ENCODE measurements at places on chromosomes 1 and 21.
A peak's percentile ranks its signal among the peaks of the same experiment; 100 is the strongest.

DNA sequence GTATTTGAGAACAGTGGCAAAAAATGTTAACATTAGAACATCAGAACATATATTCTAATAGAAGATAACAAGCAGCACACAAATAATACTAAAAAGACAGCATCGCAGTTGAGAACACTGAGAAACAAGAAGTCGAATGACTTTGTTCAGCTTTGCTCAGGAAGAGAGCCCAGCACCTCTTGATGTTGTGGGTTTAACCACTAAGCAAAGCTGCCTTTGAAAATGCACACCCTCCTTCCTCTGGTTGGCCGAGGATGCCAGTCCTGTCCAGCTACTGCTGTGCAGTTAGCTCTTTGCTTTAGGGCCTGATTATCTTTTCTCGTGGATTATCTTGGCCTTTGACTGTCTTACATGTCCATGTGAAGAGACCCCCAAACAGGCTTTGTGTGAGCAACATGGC lies 60.5 kb downstream of the SPATA46 start:
- no peak for DNase-seq

DNA sequence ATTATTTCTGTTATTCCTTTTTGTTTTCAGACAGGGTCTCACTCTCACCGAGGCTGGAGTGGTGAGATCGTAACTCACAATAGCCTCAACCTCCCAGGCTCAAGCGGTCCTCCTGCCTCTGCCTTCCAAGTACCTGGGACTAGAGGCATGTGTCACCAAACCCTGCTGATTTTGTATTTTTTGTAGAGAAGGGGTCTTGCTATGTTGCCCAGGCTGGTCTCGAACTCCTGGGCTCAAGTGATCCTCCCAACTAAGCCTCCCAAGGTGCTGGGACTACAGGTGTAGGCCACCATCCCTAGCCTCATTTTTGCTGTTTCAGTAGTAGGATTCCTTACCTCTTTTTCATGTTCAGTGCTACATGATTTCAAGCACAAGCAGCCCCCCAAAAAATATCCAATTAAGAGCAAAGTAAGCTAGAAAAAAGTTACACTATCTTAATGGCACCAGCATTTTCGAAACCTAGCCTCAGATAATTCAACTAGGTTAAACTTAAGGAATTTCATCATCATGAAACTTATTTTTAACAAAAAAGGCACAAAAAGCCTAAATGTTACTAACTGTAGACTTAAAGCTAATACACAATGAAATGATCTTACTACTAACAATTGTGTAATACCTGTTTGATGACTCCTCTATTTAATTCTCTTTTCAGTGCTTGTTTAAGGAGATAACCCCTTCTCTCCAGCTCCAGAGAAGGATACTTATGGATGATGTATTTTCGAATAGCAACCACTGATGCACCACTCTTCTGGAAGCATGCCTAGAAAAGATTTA lies 16.6 kb downstream of the HP1BP3 start:
- DNase-seq, result no peak

DNA sequence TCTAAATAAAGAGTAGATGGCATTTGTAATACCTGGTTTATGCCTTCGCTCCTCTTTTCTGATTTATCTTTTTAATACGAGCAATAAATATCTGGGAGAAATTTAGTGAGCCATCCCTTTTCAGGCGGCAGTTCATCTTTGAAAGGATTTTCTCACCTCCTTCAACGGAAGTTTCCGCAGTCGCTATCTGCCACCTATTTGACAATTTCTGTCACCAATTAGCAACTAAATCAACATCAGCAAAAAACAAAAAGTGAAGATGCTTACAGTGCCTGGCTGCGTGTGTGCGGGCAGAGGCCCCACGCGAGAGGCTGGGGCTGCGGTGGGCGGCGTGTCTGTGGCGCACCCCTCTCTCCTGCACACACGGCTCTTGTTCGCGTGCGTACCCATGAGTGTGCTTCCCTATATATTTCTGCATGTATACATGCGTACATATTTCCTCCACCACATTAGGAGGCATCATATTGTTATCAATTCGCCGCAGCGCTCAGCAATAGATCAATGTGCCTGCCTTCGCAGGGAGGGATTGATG lies 117.3 kb upstream of the BARHL2 start:
- no peak for DNase-seq

GRCh38 chr1:164841702-164842465 lies 282.9 kb downstream of the PBX1 start:
- DNase-seq, result no peak

DNA sequence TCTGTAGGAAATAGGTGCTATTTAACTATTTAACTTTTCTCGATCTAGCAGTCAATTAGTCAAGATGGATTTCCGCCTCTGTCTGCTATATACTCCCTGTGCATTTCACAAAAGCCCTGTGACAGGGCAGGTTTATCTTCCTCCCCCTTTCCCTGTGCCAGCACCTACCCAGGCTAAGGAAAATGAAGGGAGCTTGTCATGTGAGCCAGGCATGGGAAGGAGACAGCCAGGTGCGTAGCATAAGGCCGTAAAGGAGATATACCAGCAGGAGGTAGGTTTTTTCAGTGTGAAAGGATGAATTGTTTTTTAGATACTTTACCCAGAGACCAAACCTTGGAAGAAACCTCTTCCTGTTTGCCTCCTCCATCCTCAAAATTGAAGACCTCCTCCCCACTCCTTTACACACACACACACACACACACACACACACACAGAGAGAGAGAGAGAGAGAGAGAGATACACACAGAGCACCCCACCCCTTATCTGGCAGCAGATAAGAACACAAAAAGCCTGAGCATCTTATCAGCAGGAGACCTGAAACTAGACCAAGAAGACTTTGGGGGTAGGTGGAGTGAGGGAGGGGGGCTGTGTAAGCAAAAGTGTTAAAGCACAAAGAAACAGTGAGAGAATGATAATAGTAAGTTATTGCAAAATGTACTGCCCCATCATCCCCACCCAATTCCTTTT lies 12.0 kb upstream of the TARBP1 start:
- DNase-seq, result no peak

DNA sequence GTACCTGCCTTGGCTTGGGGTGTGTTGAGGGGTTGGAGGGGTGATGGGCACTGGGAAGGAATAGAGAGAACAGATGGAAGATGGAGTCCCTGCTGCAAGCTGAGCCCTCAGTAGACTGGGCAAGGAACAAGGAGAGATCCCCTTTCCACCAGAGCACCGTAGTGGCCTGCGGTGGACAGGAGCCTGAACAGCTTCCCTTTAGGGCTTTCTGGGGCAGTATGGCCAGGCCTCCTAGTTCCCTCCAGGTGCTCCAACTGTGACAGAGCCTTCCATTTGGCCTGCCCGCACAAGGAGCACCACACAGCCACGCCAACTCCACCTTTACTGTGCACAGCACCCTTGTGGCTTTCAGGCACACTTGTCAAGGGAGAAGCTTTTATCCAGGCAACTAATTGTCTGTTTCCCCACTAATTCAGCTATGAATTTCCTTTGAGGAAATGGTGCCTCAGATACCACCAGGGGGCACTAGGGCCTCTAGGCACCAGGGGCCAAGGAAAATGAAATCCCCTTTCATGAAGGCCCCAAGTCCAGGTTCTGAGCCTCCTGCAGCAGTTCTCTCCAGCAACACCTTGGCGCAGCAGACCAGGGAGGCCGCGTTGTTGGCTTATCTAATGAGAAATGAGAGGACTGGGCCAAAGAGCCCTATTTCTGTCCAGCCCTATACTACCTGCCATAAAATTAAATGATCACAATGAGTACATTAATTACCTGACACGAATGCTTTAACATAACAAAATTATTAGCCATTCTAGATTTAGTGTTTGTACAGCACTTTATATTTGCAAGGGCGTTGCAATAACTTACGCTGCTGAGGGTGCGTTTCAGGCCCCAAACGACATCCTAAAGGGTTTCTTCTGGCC lies 23.1 kb upstream of the ERI3 start:
- DNase-seq, result no peak

- no peak for DNase-seq
Observed at GRCh38 chr1:18123467-18123992, 15.9 kb downstream of the IGSF21 start.

- DNase-seq, result peak; percentile 51
Observed at GRCh38 chr1:234842726-234843641, 233.0 kb upstream of the IRF2BP2 start.

GRCh38 chr1:225449261-225449660 lies 21.4 kb upstream of the LBR start:
- DNase-seq, result no peak

- DNase-seq, result no peak
Observed at GRCh38 chr1:157925419-157926166, 67.9 kb upstream of the KIRREL1 start.

- no peak for DNase-seq
Observed at GRCh38 chr1:99305626-99306025, 41.3 kb downstream of the PLPPR4 start.

- no peak for DNase-seq
Observed at GRCh38 chr1:232886271-232886670, 64.1 kb upstream of the NTPCR start.

DNA sequence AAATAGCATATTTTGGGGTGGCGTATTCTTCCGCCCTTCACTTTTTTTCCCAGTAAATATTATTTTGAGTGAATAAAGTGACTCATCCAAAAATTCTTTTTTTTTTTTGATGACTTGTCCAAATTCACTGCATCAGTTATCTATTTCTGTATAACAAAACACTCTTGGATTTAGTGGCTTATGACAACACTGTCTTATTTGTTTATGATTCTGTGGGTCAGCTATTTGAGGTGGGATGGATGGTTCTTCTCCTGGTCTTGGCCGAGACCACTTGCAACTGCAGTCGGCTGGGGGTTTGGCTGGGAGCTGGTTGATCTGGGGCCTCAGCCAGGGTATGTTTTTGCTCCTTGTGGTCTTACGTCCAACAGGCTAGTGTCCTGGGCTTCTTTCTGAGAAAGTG lies 39.9 kb upstream of the SRSF10 start:
- no peak for DNase-seq

DNA sequence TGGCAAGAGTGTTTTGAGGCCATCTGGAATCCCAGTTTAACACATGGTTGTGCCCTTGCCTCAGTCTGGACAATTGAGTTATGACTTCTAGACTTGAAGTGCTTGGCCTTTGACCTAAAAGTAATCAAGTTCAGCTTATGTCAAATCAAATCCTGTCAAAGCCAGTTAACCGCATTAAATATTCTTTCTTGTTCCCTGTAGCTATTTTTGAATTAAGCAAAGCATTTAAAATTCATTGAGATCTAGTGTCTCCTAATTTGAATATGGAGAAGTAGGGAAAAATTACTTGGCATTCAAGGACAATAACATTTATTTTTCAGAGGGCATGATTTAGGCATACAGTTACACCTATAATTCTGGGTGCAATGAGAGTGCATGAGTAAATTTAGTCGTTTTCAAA lies 32.1 kb downstream of the MDM4 start:
- no peak for DNase-seq

DNA sequence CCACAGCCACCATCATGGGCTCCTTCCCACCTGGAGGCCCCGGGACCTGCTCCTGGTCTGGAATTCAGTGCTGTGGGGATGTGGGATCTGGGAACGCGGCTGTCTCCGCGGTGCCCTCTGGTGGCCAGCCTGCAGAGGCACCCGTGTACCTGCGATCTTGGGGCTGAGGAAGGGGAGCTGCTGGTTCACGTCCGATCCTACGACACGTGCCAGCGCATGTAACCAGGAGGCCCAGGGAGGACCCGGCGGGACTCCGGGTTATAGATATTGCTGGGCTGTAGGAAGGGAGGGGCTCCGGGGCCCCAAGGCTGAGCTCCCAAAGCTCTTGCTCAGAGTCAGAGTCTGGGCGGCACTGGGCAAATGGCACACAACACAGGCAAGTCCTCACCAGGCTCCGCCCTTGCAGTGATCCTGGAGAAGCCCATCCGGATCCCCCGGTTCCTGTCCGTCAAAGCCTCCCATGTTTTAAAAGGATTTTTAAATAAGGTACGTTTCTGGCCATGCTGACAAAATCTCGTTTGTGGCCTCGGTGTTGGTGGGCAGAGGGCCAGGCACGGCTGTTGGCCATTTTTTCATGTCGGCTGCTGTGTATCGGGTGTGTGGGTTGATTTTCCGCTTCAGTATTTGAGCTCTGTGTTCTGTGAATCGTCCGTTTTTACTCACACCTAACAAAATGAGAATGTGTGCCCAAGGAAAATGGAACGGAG lies 20.1 kb downstream of the FAAP20 start:
- no peak for DNase-seq

DNA sequence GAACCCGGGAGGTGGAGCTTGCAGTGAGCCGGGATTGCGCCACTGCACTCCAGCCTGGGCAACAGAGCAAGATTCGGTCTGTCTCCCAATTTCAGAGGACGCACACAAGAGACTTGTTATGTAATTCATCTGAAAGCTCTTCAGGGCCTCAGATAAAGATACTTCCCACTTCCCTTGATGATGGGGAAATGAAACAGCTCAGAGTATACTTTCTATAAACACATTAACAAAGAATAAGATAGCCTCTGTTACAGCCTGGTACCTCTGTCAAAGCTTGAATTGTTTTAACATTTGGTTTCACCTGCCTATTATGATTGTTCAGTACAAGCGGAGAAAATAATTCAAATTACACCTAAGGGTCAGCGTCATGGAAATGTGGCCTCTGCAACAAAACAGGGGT lies 622.9 kb upstream of the ADGRL4 start:
- DNase-seq, result no peak

DNA sequence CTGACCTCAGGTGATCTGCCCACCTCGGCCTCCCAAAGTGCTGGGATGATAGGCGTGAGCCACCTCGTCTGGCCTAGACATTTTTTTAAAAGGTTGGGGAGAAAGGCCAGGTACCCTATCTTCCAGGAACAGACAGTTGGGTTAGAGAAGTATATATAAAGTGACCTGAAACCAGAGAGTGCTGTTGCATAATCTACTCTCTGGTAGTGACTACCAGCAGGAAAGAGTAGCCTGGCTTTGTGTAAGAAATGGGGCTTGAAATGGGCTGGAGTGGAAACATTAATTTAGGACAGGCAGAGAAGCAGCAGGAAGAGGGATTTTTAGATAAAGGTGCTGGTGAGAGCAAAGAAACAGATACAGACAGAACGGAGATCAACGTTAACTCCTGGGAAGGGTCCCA lies 125.8 kb upstream of the HOOK1 start:
- no peak for DNase-seq
